ENCODE measurements at places on chromosomes 2 and 18.

DNA sequence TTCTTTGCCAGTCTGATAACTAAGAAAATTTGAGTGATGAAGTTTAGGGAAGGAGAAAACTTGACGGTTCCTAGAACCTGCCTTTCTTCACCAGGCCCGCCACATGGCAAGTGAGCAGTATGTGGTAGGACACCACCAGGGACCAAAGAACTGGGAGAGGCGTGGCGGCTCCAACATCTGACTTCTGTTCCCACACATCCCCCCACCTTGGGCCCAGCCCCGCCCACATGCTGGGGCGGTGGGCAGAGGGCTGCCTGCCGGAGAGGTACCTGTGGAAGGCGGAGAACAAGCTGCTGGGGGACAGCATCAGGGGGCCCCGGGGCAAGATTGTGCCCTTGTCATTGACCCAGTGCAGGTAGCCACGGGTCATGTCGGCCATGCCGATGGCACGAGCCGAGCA, 75.0 kb downstream of the EMILIN2 start:
- no peak for DNase-seq

GRCh38 chr2:219133976-219134375, 26.6 kb downstream of the NHEJ1 start:
- DNase-seq: no peak

DNA sequence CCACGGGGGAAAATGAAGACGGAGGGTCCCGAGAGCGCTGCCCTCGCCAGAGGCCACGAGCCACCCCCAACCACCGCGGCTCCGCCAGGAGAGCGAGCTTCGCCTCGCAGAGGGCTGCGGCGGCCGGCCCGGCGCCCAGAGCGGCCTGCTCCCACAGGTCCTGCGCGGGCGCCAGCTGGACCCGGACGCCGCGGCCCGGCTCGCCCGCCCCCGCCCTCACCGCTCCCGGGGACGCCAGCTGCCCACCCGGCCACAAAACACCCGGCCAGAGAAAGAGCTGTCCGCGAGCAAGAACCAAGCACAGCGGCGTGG, 709 bp downstream of the PTPN2 start:
- no peak for DNase-seq

- no peak for DNase-seq
Measured at GRCh38 chr2:208240619-208241209, 14.2 kb downstream of the IDH1 start.

- no peak for DNase-seq
Measured at GRCh38 chr2:48423376-48423775, 106.6 kb upstream of the STON1 start.

DNA sequence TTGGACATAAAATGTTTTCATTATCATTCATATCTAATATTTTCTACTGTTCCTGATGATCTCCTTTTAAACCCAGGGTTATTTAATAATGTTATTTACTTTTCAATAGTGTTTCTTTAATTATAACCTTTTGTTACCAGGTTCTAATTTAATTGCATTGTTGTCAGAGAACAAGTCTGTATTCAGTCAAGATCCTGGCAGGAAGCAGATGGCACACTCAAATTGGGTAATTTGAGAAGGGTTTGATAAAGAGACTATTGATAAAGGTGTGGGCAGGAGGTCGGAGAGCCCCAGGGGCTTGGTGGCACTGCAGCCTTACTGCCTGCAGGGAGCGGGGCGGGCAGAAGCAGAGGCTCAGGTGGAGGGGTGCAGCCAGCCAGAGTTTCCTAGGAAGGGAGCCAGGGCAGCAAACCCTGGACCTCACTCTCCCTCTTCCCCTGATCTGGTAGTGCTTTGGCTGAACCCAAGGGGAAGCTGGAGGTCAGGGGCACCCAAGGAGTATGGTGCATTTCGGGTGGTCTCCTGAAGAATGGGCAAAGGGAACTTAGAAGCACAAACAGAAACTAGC, 2.3 kb upstream of the KIF1A start:
- DNase-seq: no peak

DNA sequence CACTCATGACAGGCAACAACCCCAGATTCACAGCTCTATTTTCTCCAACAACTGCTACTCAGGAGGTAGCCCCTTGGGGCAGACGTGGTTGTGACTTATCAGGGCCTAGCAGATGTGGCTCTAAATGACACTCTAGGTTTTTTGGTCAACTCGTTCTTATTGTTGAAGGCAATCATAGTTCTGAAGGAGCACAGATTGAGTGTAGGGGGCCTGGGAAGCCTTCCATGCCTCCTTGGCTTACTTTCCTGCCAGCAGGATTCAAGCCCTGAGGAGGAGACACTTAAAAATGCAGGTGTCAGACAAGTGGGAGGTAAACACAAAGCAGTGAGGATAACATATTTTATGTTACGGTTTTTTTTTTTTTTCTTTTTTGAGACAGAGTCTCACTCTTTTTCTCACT, 23.5 kb upstream of the SUCLG1 start:
- DNase-seq: no peak

- no peak for DNase-seq
Measured at GRCh38 chr2:110766291-110766690, 33.9 kb downstream of the ACOXL start.

GRCh38 chr2:219687272-219687671, 59.8 kb downstream of the SLC4A3 start:
- no peak for DNase-seq

DNA sequence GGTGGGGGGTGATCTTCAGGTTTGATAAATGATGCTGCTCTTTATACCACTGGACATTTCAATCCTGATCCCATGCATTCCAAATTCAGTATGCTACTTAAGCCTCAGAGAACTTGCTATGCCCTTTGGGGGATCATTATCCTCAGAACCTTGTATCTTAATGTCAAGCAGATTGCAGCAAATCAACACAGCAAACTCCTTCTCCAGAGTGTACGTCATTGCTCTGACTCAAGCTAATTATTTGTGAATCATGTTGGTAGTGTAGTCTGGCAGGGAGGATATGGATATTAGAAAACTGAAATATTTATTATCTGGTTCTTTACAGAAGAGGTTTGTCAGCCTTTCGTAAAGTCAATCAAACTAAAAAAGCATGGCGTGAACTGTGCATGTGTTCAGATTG, 562.5 kb upstream of the FAM98A start:
- no peak for DNase-seq

DNA sequence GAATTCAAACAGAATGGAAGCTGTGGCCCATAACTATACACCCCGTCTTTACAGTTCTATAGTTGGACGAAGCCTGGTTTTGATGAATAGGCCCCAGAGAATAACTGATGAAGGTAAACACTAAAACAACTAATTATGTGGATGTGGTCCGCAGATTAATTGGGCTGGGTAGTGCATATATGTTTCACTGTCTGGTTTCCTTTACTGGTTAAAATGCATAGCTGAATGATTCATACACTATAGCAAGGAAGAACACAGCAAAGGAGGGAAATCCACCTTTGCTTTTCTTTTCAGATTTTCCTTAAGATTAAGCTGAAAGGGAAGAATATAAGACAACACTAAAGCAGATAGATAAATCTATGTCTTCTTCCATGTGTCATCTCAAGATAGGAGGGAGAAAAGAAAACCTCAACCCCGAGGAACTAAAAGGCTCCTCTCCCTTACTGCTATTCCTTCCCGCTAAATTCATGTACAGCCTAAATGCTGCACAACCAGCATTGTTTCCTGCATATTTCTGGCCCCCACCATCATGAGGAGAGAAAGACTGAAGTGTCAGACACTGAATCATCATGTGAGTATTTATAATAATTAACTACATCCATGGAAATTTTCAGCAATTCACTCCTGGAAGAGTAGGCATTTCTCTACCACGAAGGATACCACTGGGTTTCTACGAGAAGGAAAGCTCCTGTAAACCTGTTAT, 297.1 kb upstream of the CCDC68 start:
- DNase-seq: no peak
